Pancreas (tissue), 10 donors: ENCODE measurements at places on chromosomes 6 and 20. TPM values are rescaled to one million over a fixed set of nuclear protein-coding genes. Genes with fewer than 3 reads are reported as not detected.

DNA sequence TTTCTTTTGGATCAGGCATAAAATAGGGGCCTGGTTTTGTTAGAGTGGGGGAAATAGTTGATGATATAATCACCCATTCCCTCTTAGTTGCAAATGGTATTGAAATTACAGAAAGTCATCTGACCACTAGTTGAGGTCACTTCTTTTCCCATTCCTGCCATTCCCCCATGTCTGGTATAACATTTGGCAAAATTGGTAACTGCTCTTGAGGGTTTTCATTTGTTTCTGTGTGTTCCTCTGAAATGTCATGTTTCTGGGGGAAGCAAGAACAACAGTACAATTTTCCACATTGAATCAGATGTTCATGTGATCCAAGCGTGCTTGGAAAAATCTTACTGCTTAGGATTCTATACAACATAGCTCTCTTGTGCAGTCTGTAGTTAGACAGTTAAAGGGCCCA lies 7.3 kb downstream of the AIG1 start:
- no peak for DNase-seq

DNA sequence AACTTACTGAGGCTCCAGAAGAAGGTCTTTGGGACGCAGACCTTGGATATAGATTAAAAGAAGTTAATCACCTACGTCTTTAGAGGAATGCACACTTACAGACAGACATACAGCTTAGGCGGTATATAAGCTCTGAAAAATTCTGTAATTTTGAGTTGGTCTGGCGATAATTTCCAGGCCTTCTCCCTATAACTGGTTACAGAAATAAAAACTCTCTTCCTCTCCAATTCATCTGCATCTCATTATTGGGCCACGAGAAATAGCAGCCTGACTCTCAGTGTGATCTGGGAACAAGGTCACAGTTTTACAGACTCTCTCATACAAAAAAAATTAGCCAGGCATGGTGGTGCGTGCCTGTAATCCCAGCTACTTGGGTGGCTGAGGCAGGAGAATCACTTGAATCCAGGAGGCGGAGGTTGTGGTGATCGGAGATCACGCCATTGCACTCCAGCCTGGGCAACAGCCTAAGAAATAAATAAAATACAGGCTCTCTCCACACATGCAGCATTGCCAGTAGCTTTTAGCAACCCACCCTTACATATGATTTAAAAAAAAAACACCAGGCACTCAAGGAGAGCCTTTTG lies 4.7 kb downstream of the ZBTB24 start:
- no peak for DNase-seq

GRCh38 chr6:152170313-152170701 lies 362.8 kb downstream of the ESR1 start:
- DNase-seq = no peak

DNA sequence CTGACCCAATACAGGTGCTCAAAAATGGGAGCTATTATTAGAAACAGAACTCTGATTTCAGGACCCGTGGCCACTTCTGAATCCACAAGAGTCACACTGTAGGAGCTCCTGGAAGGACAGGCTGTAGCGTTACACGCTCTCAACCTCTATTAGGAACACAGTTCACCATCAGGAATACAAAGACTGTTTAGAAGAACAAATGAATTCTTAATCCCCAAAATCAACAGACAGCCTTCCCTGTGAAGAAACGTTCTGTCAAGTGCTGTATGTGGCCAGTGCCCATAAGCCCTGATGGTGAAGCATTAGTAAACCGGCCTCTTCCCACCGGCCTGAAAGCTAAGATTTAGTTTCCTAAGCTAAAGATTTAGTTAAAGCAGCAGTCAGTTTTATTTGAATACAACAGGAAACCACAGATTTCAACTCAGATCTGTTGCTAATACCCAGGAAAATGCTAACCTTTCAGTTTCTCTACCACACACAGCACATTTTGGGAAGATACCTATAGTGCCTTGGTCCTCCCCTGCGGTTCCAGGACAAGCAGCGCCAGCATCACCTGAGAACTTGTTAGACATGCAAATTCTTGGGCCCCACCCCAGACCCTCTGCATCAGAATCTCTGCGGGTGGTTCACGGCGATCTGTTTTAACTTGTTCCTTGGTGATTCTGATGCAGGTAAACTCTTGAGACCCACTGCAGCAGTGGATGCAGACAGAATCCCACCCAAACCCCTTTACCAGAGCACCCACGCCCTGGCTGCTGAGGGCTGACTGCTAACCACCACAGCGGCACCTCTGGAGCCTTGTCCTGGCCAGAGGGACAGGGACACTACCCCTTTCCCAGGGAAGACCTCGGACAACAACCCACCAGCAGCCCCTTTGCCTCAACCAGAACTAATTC lies 33.4 kb downstream of the MTRES1 start:
- DNase-seq = no peak

- DNase-seq = no peak
Observed at GRCh38 chr6:154504102-154504501, 6.4 kb downstream of the CNKSR3 start.

- DNase-seq = no peak
Observed at GRCh38 chr6:71383476-71383875, 94.9 kb downstream of the OGFRL1 start.

- no peak for DNase-seq
Observed at GRCh38 chr6:7899101-7899888, 11.3 kb downstream of the TXNDC5 start.

DNA sequence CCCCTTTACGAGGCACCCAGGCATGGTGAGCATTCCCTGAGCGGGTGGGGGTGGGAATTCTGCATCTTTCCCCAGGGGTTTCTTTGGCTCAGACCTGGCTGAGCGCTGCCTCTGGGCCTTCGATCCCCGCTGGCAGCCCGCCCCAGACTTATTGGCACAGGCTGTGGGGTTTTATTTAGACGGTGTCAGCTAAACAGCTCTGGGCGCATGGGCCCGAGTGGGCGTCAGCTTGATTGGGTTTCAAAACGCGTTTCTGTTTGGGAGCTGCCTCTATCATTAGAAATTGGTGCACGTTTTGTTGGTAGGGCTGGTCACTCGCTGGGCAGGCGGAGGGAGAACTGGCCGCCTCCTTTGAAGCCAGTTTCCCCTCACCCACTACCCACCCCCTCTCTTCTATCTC lies 21.0 kb downstream of the PMEPA1 start:
- no peak for DNase-seq

- DNase-seq = no peak
Observed at GRCh38 chr6:130959951-130960350, 103.1 kb downstream of the EPB41L2 start.

The LCA5 gene
- total RNA-seq = 7.9 TPM
